SW 1271 (cell line): ENCODE measurements at places on chromosomes 7 and 10.
A peak's percentile ranks its signal among the peaks of the same experiment; 100 is the strongest.

GRCh38 chr7:158782761-158783401, 46.4 kb downstream of the ESYT2 start:
- DNase-seq = peak; percentile 44

DNA sequence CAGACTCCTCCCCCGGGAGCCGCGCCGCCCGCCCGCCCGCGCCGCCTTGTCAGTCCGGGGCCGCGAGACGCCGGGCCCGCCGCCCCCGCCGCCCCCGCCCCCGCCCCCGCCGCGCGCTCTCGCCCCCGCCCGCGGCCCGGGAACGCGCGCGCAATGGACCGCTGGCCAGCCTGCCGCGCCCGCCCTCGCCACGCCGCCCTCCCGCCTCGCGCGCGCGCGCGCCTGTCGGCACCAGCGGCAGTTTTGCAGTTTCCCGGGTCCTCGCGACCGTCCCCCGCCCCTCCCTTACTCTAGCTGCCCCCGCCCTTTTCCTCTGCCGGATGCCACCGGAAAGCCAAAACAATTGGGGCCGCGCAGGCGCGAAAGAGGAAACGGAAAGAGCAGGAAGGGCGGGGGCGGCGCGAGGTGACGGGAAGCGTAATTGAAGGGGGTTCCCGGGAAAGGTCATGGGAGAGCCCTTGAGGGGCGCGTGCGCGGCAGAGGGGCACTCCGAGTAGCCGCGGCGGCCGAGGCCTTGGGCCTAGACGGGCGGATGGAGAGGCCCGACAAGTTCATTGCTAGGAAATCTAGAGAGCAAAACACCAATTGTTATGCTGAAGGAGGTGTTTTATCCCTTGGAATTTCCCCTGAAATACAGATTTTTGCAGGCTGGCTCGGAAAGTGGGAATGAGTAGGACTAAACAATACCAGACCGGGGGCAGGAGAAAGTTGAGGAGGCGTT, 400 bp upstream of the KBTBD2 start:
- DNase-seq = peak; percentile 96

DNA sequence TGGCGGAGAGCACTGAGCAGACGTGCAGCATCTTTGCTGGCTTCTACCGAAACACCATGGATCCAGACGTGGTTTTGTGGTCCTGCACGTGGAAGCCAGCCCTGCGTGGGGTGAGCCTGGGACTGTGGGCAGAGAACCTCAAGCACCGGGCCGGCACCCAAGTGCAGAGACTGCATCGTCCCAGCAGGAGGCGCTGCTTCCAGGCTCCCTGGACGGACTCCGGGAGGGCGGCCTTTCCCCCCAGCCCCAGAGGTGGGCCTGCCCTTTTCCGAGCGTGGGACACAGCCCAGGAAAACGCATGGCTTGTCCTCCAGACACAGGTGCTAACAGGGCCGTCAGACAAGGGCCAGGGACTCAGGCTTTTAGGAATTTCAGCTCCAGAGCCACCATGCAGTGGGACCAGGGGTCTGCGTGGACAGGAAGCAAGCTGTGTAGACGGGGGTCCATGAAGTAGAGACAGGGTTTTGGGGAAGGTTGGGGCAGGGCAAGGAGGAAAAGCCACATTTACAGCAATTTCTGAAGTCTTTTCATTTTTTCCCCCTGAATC, 303.9 kb downstream of the WDR37 start:
- no peak for DNase-seq

DNA sequence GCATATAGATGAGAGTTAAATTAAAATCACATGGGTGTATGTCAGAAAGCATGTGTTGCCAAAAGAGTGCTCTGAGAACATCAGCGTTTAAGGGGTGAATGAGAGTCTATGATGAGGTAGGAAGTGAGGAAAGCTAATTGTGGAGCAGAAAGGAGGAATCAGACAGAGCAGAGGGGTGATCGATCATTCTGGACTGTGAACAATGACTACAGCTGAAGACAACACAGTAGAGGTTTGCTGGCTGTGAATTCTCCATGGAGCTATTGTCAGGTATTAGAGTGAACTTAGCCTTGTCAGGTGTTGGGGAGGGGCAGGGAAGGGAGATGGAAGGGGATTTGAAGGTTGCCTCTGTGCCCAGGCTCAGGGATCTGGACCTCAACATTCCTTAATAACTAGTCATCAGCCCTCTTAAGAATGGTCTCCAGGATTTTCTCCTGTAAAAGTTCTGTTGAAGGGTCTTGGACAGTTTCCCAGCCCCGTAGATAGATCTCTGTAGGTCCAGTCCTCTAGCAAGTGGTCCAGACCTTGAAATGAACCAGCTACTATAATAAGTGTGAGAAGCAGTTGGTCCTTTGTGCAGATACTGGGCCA, 57.1 kb downstream of the KIF5B start:
- no peak for DNase-seq

DNA sequence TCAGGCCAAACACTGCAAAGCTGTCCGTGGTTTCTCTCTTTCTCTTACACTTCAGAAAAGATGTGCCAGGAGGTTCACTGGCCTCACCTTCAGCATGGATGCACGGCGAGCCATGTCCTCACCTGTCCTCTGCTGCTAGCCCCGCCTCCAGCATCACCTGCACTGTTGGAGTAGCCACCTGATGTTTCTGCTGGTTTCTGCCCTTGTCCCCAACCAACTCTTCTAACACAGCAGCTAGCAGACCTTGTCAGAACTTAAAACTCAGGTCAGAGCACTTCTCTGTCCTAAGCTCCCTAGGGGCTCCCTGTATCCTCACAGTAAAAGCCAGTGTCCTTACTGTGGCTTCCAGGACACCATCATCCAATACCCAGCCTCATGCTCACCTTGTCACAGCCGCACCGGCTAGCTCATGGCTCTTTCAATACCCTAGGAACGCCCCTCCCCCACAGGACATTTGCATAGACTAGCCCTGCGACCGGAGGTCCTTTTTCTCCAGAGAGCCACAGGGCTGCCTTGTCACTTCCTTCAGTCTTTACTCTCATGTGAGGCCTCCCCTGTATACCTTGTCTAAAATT, 15.2 kb downstream of the PALD1 start:
- DNase-seq = no peak

GRCh38 chr10:106360870-106361269, 803.6 kb downstream of the SORCS1 start:
- no peak for DNase-seq
